CD4-positive, CD25-positive, alpha-beta regulatory T cell (primary cell): ENCODE measurements at places on chromosomes 16 and 17. TPM values are rescaled to one million over a fixed set of nuclear protein-coding genes. Genes with fewer than 3 reads are reported as not detected.

COX6A2 gene
- not detected for total RNA-seq

DNA sequence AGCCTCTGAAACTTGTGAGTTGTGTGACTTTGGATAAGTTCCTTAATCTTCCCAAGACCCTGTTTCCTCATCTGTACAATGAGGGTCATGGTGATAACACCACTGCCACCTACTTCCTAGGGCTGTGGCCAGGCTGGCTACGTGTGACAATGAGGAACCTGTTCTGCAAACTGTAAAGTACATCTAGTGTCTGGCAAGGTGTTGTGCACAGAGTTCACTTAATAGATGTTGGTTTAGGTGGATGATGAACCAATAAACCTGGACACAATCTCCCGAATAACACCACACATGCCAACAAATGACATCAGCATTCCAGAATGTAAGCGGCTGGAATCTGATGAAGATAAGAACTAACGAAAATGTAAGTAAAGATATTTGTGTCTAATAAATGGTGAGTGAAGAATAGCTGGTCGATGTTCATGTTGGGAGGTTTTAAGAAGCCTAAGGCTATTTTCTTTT, 82.3 kb downstream of the MARCHF10 start:
- H3K27ac ChIP-seq: no peak overlapping the region
- H3K36me3 ChIP-seq: no peaks in the 10 kb centered on the region
- H3K4me1 ChIP-seq: peaks cover 16% of the 10 kb centered on the region

DNA sequence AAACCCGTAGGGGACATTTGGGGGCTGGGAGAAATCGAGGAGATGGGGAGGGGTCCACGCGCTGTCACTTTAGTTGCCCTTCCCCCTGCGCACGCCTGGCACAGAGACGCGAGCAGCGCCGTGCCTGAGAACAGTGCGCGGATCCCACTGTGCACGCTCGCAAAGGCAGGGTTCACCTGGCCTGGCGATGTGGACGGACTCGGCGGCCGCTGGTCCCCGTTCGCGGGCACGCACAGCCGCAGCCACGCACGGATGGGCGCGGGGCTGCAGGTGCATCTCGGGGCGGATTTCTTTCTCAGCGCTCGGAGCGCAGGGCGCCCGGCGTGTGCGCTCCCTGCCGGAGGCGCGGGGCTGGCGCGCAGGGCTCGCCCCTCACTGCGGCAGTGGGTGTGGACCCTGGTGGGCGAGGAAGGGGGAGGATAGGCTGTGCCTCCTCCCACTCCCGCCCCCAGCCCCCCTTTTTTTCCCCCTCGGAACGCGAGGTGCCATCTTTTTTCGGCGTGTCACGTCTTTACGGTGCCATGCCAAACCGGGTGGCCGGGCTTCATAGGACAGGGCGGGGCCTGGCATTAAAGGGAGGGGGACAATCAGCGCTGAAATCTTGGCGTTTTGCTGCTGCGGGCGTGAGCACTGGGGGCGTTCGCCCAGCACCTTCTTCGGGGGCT, 1.1 kb downstream of the MAPT start:
- H3K27ac ChIP-seq: no peak overlapping the region
- peaks cover 34% of the 10 kb centered on the region for H3K4me1 ChIP-seq
- DNase-seq: peak; percentile 29

- no peak overlapping the region for H3K27ac ChIP-seq
- no peaks in the 10 kb centered on the region for H3K4me1 ChIP-seq
- no peak overlapping the region for H3K4me3 ChIP-seq
- no peak for DNase-seq
- no peaks in the 10 kb centered on the region for H3K27me3 ChIP-seq
Measured at GRCh38 chr17:18250708-18251107, 7.8 kb downstream of the FLII start.

- H3K36me3 ChIP-seq: no peaks in the 10 kb centered on the region
- H3K4me3 ChIP-seq: no peak overlapping the region
- H3K27ac ChIP-seq: no peak overlapping the region
- H3K27me3 ChIP-seq: no peaks in the 10 kb centered on the region
- no peak for DNase-seq
Measured at GRCh38 chr16:53111078-53111791, 56.4 kb downstream of the CHD9 start.

DNA sequence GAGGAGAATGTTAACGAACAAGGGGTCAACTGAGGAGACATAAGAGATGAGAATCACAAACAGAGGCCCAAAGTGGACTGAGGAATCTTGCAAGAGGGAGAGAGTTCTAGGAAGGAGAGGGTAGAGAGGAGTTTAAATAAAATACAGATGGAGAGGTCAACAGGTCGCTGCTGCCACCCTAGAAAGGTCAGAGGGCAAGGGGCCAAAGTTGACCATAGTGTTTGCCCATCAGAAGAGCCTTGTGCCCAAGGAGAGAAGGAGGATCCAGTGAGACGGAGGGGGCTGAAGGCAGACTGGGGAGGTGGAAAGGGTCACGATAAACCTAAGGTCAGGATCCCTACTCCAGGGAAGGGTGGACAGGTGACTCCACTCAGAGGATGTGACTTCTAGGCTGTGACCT, 6.9 kb upstream of the ITGA3 start:
- H3K4me3 ChIP-seq: no peak overlapping the region
- no peak for DNase-seq
- no peaks in the 10 kb centered on the region for H3K36me3 ChIP-seq

GNAO1 gene
- total RNA-seq: 3.0 TPM

- peak; percentile 18 for DNase-seq
- no peaks in the 10 kb centered on the region for H3K36me3 ChIP-seq
- peak overlapping the region; percentile 96 for H3K4me3 ChIP-seq
- H3K4me1 ChIP-seq: peaks cover 59% of the 10 kb centered on the region
- H3K27ac ChIP-seq: peak overlapping the region; percentile 99
Measured at GRCh38 chr17:45149669-45150664, 1.7 kb downstream of the HEXIM1 start.

EVPL gene
- total RNA-seq: 0.15 TPM

DRC3 gene
- not detected for total RNA-seq

LRRC36 gene
- not detected for total RNA-seq

DNA sequence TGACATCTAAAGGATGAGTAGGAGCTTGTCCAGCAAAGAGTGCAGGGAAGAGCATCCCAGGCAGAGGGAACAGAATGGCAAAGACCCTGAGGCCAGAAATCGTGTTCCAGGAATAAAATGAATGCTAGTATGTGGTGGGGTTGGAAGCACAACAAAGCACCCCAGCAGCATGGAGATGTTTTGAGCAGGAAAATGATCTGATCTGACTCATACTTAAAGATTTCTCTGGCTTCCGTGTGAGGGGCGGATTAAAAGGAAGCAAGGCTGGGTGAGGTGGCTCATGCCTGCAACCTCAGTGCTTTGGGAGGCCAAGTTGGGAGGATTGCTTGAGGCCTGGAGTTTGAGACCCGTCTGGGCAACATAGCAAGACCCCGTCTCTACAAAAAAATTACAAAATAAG, 2.3 kb downstream of the SLC5A11 start:
- H3K27me3 ChIP-seq: no peaks in the 10 kb centered on the region
- H3K27ac ChIP-seq: no peak overlapping the region
- no peaks in the 10 kb centered on the region for H3K4me1 ChIP-seq
- DNase-seq: no peak

ERBB2 gene
- 5.5 TPM for total RNA-seq

DNA sequence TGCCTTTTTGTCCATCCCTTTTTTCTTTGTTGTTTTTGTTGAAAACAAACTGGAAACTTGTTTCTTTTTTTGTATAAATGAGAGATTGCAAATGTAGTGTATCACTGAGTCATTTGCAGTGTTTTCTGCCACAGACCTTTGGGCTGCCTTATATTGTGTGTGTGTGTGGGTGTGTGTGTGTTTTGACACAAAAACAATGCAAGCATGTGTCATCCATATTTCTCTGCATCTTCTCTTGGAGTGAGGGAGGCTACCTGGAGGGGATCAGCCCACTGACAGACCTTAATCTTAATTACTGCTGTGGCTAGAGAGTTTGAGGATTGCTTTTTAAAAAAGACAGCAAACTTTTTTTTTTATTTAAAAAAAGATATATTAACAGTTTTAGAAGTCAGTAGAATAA, 4.9 kb downstream of the SOX9 start:
- no peak overlapping the region for H3K27ac ChIP-seq
- no peak for DNase-seq
- no peaks in the 10 kb centered on the region for H3K27me3 ChIP-seq
- no peaks in the 10 kb centered on the region for H3K4me1 ChIP-seq
- H3K36me3 ChIP-seq: no peaks in the 10 kb centered on the region

- H3K27me3 ChIP-seq: no peaks in the 10 kb centered on the region
- H3K27ac ChIP-seq: no peak overlapping the region
- no peak for DNase-seq
Measured at GRCh38 chr16:56781528-56781961, 51.6 kb downstream of the NUP93 start.

SRR gene
- total RNA-seq: 2.9 TPM
